ENCODE measurements at places on chromosomes 11 and 22. TPM values are rescaled to one million over a fixed set of nuclear protein-coding genes. Genes with fewer than 3 reads are reported as not detected.

RBMXL2 gene
- not detected for total RNA-seq

OR8G5 gene
- total RNA-seq = not detected

KRTAP5-7 gene
- not detected for total RNA-seq

GRCh38 chr22:37205046-37205445 is 7.2 kb downstream of the SSTR3 start:
- DNase-seq = no peak

- DNase-seq = no peak
Observed at GRCh38 chr22:39664485-39665200, 94.1 kb downstream of the CACNA1I start.

DNA sequence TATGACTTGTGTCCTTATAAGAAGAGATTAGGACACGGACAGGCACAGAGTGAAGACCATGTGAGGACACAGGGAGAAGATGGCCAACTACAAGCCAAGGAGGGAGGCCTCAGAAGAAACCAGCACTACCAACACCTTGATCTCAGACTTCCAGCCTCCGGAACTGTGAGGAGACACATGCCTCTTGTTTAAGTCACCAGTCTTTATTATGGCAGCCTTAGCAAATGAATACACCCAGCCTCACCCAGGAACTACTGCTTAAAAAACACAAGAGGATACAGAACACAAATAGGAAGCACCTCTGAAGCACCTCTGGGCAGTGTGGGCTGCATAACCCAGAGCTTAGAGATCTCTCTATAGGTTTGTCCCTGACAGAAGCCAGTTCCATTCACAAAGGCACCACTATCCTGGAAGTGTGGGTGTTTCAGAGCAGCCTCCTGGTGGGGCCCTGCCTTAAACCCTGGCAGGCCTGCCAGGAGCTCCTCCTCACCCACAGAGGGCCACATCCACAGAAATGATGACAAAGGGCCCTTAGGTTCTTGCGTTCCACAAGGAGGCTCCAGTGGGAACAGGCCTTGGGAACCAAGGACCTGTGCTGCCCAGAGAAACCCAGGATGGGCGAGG is 58.8 kb downstream of the CHRDL2 start:
- DNase-seq = no peak

DNA sequence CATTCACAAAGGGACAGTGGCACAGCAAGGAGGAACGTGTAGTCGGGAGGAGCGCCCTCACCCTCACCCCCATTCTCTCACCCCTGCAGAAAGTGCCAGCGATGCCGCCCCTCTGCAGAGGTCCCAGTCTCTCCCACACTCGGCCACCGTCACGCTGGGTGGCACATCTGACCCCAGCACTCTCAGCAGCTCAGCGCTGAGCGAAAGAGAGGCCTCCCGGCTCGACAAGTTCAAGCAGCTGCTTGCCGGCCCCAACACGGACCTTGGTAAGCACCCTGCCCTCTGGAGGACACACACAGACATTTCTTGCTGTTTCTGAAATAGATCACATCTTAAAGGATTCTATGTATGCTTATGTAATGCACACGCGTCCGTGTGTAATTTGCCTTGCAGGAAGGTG is 34.9 kb downstream of the TBC1D22A start:
- DNase-seq = no peak

DNA sequence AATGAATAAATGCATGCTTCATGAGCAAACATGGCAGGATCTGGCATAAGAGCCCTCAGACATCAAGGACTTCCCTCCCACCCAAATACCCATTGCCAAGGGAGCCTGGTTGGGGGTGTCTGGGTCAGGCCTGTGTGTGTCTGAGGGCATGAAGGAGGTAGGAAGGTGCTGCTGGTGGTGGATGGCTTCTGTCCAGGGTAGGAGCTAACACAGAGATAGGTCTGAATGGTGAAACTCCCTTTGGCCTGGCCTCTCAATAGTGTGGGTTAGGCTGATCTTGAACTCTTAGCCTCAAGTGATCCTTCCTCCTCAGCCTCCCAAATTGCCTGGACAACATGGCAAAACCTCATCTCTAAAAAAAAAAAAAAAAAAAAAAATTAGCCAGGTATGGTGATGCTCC is 2.8 kb downstream of the AMPD3 start:
- DNase-seq = no peak

- no peak for DNase-seq
Observed at GRCh38 chr11:128693416-128693712, 508 bp upstream of the FLI1 start.

GRCh38 chr11:130424613-130425140 is 3.7 kb downstream of the ADAMTS8 start:
- DNase-seq = no peak

DNA sequence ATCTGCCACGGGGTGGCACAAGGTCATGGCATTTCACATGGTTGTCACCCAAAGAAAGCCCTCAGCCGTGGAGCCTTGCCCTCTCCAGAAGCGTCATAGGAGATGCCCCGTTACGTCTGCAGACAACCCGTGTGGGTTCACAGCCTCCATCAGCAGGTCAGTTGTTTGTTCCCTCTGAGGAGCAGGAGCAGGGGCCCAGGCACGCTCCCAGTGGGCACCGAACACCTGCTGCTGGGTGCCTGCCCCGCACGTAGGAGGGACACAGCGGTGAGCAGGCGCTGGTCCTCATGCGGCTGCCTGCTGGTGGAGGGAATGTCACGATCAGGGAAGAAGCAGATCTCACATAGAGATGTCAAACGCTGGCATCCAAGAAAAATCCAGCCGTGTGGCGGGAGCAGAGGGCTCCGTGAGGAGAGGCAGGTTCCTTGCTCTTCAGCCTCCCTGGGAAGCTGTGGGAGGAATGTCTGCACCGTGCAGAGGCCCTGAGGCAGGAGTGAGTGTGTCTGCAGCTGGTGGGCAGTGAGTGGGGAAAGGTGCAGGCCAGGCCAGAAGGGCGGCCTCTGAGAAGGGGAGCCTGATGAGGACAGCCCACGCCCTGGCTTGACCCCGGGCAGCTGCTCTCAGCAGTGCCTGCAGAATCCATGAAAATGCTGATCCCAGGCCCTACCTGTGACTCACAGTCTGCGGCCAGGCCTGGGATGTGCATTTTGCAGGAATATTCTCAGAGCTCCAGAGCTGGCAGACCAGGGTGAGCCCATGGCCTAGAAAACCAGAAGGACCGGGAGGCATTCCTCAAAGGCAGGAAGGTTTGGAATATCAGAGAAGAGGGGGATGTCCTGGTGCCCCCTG is 36.4 kb upstream of the TH start:
- no peak for DNase-seq

- no peak for DNase-seq
Observed at GRCh38 chr11:76147106-76147740, 59.1 kb downstream of the WNT11 start.

DNA sequence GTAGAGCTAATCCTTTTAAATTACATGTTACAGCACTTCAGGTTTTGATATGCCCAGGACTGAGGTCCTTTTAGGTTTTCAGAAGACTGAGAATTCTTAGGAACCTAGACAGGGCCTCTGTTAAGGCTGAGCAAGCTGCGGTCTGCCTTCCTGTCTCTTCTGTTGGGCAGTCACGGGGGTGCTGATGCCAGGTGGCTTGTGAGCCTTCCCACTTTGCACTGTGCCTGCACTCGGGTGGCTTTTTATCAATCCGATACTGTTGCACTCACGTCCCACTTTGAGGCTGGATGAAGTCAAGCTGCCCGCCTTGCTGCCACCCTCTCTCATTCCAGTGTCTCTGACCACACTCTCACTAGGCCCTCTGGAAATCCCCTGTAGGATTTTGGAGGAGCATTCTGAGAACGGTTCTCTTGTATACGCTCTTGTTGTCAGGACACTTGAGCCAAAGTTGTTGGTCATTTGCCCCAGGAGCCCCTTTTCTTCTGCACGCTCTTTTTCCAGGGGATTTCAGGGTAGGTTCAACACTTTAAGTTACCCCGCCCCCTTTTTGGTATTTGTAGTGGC is 141.8 kb downstream of the TEAD1 start:
- no peak for DNase-seq

- DNase-seq = no peak
Observed at GRCh38 chr11:57903441-57904123, 120.1 kb upstream of the OR9Q1 start.

GRCh38 chr22:50209893-50210292 is 9.1 kb downstream of the SELENOO start:
- DNase-seq = no peak

Data from glomerular endothelial cell (primary cell).